ENCODE measurements at places on chromosomes 4 and X.

GRCh38 chr4:147777456-147778091, 45.7 kb downstream of the ARHGAP10 start:
- no peak for DNase-seq

DNA sequence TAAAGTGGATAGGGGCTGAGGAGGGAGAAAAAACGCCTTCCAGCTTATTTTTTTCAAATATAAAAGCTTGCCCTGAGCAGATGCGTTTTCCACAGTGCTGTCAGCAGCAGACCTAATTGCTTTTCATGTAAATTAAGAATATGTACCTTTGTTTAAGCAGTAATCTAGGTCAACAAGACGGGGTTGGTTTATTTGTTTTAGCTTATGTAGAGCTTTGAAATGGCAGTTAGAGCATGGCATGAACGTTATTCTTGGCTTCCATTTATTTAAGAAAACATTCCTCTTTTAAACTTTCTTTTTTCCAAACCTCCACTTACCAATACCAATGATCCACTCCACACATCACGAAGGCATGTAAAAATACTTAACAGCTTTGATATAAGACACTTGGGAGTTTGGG, 220.3 kb upstream of the TENM3 start:
- DNase-seq, result no peak

DNA sequence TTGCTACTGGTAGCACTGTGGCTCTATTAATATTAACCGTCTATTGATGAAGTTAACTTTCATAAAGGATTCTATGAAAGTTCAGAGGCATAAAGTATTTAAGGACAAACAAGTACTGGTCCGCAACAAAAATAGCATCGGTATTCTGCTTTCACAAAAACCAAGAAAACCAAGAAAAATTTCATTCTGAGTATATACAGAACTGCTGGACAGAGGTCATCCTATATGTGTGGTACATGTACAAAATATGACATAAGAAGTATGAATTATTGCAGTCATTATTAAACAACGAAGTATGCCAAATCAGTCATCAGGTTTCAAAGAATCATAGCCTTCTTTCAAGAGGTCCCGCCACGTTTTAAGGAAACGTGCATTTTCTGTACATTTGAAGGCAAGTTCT, 2.4 kb downstream of the C4orf46 start:
- DNase-seq, result no peak

- peak; percentile 74 for DNase-seq
These were observed 2.3 kb downstream of the S100P start for GRCh38 chr4:6695660-6696610.

DNA sequence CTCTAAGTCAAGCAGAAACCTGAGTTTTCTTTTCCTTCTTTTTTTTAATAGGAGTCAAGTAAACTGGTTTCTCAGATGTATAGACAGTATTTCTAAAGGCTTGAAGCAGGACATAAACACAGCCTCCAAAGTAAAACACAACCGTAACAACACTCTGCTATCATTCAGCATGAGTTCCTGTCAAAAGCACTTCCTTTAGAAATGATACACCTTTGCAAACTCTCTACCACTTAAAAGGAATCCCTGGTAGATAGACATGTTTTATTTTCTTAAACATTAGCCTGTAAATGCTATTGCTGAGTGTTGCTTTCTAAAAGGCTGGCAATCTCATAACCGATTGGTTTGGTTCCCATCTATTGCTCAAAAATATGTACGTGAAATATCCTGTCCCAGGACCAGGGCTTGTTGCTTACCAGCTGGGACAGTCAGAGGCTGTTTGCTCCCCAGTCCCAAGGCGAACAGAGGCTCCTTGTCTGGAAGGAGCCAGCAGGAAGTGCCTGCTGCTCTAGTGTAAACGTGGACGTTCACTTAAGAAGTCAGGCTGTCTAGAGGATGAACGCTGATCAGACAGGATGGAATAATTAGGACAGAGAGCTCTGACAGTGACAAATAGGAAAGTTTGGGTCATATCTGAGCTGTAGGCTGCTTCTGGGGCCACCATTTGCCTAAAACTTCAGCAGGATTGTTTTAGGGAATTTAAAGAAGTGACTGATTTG, 173.9 kb upstream of the KLF3 start:
- DNase-seq, result no peak

GRCh38 chr4:183499389-183499788, 5.5 kb upstream of the ING2 start:
- no peak for DNase-seq
